ENCODE measurements at places on chromosomes 6 and 20.
A peak's percentile ranks its signal among the peaks of the same experiment; 100 is the strongest.

- no peak for DNase-seq
Observed at GRCh38 chr6:79005024-79005423, 73.0 kb downstream of the PHIP start.

- DNase-seq, result no peak
Observed at GRCh38 chr6:168180548-168181011, 101.6 kb upstream of the FRMD1 start.

DNA sequence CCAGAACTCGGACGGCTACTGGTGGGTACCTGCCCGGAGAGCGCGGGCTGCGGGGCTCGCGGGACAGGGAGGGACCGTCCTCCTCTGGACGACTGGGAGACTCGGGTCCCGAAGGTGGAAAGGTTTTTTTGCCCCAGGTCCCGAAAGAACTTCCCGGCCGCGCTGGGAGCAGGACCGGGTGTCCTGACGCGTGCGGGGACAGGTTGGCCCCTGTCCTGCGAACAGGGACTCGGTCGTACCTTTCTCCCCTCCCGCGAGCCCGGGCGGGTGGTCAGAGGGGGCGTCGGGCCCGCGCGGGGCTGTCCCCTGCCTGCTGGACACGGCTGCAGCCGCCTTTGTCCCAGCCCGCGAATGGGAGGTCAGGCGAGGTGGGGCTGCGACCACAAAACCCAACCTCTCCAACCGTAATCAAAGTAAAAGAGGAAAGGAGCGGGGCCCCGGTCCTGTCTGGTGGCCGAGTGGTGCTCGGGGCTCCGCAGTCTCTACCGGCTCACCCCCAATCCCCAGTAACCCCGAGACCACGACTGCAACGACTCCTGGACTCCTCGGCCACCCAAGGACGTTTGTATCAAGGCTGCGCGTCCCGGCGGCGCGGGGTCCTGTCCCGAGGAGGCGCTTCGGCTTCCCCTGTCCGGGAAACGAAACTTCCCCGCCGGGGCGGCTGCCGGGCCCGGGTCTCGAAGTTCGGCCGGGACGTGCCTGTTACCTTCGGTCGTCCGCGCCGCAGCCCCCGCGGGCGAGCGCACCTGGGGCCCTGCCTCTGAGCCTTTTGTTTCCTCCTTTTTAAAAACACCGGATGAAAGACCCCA is 798 bp downstream of the DSP start:
- DNase-seq, result no peak

GRCh38 chr6:44662461-44663121 is 275.1 kb downstream of the CDC5L start:
- DNase-seq, result no peak

- DNase-seq, result no peak
Observed at GRCh38 chr6:132567566-132567965, 2.6 kb upstream of the TAAR6 start.

- DNase-seq, result no peak
Observed at GRCh38 chr6:87094576-87094975, 330 bp downstream of the CGA start.

- no peak for DNase-seq
Observed at GRCh38 chr6:43506171-43506570, 4.0 kb downstream of the LRRC73 start.

DNA sequence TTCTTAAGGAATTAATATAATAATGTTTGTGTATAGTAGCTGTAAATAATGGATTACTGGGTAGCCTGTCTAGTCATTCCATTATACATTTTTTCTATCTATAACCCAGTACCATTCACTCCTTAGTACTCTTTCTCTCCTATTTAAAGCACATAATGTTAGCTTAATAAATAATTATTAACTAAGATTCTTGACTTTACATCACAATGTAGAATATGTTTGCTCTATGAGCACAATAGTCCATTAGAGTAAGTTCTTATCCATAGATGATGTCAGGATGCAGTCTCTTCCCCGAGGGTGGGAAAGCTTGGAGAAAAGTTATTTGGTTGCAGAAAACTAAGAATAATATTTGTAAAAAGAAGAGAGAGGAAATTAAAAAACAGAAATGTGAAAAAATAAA is 226.4 kb upstream of the EYS start:
- no peak for DNase-seq

GRCh38 chr20:29301624-29302259 is 1955.7 kb upstream of the DEFB115 start:
- DNase-seq, result no peak

- DNase-seq, result no peak
Observed at GRCh38 chr6:2630891-2631571, 119.7 kb downstream of the MYLK4 start.

DNA sequence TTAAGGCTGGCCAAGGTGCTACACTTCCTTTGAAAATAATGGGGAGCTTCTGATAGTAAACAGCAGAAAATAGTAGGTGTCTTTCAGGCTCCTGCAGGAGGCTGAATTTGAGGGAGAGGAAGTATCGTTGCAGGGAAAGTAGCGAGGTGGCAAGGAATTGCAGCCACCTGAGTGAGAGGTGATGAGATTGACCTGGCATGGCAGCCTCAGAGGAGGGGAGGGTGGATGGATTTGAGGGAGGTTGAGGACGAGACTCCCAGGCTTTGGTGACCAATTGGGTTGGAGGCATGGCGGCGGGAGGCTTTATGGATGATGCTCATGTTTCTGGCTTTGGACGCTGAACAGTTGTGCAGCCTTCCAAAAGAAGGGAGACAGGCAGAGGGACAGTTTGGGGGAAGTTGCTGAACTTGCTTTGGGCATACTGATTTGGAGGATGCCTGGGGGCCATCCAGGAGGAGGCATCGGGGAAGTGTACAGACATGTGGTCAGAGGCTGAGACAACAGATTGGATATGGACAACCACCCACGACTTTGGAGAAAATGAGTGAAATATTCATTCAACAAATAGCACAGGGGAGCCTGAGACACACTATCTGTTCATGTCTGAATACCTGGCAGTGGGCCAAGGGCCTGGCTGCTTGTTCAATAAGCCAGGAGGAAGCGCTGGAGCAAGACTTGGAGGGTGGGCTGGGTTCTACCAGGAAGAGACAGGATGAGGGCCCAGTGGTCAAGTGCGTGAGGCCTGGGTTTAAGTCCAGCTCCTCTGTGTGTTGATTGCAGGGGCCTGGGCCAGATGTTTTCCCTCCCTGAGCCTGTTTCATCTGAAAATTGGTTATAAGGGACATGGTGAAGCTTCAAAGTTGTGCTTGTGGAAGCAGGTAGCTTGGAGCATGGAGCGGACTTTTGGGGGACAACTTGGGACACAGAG is 113.2 kb downstream of the CEBPB start:
- DNase-seq, result no peak

DNA sequence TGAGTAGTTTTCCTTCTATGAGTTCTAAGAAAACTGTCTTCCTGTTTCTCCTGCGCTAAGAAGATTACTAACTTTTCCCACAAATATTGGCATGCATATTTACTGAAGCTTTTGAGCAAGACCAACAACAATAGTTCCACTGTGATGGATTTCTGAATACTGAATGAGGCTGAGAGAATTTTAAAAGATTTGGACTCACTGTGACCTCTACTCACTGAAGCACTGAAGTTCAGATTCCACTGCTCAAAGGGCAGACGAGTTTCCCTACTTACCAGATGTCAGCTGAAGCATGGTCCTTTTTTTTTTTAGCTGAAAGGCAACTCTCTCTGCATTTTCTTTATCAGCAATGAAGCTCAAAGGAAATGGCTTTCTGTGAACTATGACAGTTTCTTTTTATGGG is 718.5 kb downstream of the RFPL4B start:
- DNase-seq, result peak; percentile 43

DNA sequence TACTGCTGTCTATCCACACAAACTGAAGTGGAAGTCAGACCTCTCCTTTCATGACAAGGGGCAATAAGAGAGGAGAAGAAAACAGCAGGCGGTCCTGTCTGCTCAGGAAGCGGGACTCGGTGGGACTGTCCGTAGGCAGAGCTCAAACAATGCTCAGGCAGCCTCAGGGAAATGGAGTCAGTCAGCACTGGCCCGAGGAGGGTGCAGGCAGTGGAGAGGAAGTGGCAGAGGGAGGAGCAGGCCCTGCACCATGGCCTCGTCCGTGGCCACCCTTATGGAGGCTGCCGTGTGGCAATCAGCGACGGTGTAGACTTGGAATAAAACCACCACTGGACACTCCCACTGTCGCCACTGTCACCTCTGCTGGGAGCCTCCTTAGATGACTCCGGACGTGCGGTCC is 19.6 kb downstream of the FOXC1 start:
- no peak for DNase-seq

GRCh38 chr6:16145038-16145437 is 16.2 kb downstream of the MYLIP start:
- no peak for DNase-seq

- DNase-seq, result no peak
Observed at GRCh38 chr6:158813032-158813431, 6.1 kb downstream of the EZR start.

DNA sequence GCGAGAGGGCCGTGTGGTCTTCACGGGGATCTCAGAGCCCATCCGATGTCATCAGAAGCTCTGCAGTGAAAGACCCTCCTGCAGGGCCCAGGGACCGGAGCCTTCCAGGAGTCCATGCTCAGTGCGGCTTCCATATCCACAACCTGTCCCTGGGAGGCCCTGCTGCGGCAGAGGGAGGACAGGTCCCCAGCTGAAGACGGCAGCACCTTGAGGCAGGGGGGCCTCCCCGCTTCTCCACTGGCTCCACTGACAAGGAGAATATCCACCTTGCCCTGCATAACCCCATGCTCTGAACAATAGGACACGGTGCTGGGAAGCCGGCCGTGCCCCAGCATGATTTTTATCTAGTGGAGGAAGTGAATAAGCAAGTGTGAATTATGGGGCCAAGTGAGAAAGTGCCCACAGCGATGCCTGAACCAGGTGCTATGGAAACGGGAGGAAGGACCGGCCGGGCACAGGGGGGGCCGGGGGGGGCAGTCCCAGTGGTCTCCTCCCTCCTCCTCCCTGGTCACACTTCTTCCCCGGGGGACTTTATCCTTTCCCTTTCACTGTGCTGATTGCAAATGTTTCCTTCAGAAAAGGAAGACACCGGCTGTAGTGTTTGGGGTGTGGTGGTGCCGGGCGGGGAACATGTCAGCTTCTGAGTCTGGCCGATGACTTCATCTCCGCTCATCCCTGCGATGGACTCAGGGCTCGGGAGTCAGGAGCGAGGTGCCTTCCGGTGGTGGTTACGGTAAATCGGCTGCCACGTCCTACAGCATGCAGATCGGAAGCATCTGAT is 225.1 kb downstream of the ERMARD start:
- no peak for DNase-seq

DNA sequence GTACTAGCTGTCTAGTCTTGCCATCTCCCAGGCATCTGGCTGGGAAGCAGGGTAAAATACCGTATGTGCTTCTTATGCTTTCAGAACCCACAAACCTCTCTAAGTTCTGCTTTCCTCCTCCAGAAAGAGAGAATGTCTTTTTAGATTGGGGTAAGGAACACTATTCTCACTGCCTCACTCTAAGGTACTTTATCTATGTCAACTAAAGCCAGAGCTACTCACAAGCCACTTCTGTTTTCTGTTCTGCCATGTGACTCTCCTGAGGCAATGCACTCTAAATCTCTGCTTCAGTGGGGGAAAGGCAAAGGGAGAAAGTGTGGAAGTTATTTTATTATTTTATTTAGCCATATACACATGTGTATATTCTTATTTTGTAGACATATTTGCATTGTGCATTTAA is 15.6 kb downstream of the MEP1A start:
- DNase-seq, result no peak

DNA sequence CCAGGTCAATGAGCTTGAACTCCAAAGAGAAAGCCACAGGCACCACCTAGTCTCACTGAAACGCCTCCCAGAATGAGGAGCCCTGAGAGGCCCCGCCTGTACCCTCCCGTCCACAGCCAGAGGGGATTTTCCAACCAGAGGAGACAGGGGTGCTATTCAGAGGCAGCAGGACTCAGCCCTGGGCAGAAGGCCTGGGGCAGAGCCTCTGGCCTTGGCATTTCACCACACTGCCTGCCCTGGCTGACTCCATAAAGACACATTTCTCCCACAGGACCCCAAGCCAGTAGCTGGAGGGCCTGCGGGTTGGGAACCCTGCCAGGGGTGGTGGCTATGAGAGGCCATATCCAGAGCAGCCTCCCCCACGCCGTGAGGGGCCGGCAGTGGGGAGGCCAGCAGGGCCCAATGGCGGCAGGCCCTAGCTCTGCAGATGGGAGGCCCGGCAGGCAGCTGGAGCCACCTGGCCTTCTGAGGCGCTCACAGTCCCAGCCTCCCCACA is 159.3 kb downstream of the PREX1 start:
- DNase-seq, result no peak

GRCh38 chr6:5832668-5833067 is 174.1 kb downstream of the NRN1 start:
- DNase-seq, result no peak

DNA sequence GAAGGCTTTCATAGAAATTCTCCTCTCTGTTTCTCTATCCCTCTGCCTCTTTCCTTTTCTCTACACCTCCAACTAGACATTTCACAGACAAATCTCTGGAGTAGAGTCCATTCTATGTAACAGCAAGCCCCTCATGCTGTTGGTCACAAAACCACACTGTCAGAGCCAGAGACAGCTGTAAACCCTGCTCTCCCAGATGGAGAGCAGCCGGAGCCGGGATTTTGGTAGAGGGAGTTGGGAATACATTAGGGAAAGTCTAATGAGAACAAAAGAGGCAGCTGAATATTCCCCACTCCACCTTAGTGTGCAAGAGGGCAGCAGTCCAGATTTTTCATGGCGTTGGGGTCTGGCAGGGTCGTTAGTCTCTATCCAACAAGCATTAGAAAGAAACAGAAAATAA is 68.3 kb upstream of the EDN1 start:
- no peak for DNase-seq

DNA sequence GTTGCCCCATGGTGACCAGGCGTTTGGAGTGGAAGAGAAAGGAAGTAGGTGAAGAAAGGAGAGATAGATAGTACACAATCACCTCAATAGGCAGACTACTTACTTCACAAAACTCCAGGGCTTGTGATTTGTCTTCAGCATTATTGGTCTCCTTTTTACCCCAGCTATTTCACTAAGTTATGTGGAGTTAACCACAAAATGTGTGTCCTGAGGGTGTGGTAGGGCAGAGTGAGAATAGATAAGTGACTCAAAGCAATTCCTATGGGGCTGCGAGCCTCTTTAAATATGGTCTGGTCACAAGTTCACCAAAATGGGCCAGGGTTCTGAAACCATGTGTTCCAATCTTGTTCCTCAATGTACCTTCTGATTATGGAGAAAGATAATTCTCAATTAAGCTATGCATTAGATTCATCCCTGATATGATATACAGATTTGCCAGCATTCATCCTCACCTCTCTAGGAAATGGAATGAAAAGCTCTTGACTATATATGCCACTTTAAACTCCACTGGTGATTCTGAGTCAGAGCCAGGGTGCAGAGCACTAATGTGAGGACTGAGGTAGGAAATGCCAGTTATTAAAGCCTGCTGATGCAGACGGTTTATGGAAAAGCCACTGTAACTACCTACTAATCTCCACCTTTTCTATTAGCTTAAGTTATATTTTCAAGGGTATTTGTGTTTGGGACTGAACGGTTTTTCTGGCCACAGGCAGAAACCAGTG is 310.6 kb upstream of the MANEA start:
- no peak for DNase-seq

GRCh38 chr6:39937686-39938333 is 3.5 kb upstream of the MOCS1 start:
- DNase-seq, result no peak

GRCh38 chr20:48329676-48330664 is 497.8 kb downstream of the PREX1 start:
- no peak for DNase-seq

- no peak for DNase-seq
Observed at GRCh38 chr6:3318226-3318625, 59.5 kb downstream of the PSMG4 start.

GRCh38 chr20:44959638-44960102 is 527 bp downstream of the TOMM34 start:
- no peak for DNase-seq

- no peak for DNase-seq
Observed at GRCh38 chr20:36881888-36882287, 6.0 kb downstream of the TLDC2 start.
